ENCODE measurements at places on chromosomes 11 and 22.

DNA sequence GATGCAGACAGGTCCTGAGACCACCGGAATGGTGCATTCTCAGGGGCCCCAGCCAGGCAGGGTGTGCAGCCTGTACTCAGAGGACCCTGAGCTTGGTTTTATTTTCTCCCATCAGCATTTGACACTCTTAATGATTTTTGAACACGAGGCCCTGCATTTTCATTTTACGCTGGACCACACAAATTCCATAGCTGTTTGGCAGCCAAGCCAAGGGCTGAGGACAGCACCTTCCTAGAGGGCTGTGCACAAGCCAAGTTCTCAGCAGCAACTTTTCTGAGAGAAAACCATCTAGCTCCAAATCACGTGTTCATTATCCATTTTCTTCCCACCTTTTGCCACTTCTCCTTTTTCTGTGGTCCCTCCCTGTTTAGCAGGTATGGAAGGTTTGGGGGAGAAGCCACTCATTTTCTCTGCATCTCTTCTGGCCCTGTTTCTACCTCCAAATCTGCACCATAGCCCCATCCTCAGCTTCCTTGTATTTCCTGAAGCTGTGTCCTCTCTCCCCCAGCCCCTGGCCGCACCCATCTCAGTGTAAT, 60.4 kb downstream of the TRAF6 start:
- no peak for DNase-seq

GRCh38 chr11:128516886-128517285, 70.5 kb downstream of the ETS1 start:
- DNase-seq: no peak

GRCh38 chr11:66598993-66599392, 6.0 kb downstream of the CCS start:
- no peak for DNase-seq

- no peak for DNase-seq
Measured at GRCh38 chr11:66619080-66619554, 2.7 kb downstream of the RBM14 start.

DNA sequence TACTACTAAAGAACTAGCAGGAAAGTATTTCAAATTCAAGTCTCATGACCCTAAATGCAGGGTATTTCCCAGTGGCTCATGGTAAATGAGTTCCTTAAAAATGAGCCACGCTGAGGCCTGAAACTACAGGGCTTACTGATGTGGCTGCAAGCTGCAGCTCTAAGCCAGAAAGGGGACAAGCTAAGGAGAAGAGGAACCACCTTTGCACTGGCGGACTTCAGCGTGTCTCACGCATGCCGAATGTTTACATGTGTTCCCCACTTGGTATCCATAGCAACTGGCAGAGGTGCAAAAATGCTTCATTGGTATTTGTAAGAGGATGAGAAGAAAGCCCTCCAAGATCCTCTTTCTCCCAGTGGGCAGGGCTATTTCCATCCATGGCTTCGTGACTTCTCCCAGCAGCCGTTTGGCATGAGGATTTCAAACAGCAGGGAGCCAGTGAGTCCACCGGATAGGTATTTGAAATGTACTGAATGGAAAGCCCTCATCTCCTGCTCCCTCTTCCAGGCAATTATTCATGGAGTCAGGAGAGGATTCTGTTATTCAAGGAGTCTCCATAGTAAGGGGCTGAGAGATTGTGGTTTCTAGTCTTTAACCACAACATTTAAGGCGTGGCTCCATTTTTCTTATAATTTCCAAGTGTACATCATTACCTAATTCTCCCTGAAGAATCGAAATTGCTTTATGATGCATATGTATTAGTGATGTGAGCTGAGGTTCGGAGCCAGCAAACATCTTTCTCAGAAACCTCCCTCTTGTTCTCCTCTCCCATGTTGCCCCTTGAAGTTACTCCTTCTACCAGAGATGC, 55.3 kb upstream of the CD44 start:
- peak; percentile 36 for DNase-seq

DNA sequence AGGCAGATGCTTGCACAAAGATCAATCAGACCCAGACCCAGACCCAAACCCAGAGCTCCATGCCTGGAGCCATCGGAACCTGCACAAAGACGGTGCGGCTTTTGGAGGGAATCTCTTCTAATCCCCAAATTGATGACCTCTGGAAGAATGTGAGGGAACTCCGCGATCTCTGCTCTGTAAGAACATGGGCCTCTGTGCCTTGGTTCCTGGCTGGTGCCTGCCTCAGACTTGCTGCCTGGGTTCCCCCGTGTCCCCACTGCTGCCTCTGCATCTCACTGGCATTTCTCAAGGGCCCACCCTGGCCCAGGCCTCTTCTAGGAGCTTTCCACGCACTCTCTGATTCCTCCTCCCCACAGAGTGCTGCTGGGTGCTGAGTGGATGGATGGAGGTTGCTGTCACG, 1044.4 kb downstream of the TBC1D22A start:
- no peak for DNase-seq

DNA sequence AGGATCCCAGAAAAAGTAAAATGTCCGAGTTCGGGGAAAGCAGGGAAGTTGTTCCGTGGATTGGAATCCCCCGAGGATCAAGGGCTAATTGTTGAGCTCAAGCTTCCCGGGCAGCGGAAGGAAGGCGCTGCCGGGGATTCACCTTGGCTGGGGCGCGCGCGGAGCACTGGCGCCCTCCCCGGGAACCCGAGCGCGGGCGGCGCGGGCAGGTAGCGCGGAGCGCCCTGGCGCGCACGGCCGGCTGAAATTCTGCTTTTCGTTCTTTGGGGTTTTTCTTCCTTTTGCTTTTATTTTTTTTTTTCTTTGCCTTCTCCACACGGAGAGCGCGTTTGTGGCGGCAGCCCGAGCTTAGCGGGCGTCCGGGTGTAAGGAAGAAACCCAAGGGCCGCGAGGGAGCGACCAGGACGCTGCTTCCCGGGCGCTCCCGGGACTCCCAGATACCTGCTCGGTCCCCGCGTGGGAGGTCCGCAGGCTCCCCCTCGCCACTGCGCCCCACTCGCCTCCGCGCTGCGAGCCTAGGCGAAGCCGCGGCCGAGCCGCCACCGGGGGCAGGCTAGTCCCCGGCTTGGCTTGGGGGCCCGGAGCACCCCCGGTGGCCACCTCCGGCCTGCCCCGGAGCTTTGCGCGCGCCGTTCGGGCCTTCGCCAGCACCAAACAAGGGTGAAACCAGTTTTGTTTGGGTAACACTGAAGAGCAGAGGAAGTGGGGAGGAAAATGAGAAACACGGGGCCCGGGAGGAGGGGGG, 4.8 kb upstream of the IGF2 start:
- DNase-seq: no peak

DNA sequence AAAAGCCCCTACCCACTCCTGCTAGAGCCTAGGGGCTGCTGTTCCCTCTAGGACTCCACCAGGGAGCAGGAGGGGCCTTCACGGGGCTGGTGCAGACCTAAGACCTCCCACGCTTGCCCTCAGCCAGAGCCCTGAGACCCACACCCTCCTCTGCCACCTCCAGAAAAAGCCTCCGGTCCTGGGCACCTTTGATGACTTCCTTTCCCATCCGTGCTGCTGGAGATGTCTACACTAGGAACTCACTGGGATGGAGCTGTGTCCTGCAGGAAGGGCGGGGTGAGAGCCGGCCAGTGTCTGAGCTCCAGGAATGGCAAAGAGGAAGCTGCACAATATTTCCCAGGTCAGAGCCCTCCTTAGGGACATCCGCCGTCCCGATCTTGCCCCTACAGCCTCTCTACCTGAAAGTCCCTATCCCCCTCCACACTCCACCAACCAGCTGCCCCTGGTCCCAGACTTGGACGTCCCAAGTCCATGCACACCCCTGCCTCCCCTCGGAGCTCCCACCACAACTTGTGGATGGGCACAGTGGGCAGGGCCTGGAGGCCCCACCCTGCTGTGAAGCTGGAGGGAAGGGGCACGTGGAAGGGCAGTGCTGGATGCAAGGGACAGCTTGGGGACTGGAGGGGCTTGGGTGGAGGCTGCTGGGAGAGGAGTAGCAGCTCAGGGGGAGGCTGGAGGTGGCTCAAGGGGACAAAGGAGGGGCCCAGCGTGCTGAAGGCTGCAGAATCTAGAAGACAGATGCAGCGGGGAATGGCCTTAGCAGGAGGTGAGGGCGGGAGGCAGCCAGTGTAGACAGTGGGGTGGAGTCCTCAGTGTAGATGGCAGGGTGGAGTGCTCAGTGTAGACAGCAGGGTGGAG, 13.5 kb upstream of the LRP5 start:
- no peak for DNase-seq

- DNase-seq: no peak
Measured at GRCh38 chr11:696955-697491, 1.4 kb downstream of the TMEM80 start.

DNA sequence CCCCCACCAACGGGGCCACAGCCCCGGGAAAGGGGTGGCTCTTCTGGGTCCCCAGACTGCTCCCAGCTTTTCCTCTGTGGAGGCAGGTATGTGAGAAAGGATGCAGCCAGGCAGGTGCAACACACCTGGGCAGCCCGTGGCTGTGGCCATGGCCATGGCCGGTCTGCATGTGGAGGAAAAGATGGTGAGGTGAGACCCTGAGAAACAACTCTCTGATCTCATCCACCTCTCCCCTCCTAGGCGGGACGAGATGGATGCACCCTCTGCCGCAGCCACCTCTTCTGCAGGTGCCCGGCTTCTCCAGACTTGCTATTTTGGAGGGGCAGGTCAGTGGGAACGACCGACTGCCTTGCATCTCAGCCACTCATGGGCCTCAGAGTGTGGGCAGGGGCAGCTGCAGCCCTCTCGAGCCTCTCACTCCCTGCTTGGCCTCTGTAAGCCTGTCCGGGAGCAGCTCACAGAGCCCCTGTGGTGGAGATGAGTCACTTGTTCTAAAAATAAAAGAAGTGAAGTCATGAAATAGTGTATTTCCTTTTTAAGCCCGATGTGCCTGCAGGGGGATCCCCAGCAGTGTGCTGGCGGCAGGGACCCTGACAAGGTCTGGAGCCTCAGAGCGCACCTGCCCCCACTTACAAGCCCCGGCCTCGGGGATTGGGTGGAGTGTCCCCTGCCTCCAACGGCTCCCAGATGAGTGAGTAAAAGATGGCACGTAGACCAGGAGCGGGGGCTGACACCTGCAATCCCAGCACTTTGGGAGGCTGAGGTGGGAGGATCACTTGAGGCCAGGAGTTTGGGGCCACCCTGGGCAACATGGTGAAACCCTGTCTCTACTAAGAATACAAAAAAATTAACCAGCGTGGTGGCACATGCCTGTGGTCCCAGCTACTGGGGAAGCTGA, 10.7 kb downstream of the SMIM38 start:
- DNase-seq: peak; percentile 27

- no peak for DNase-seq
Measured at GRCh38 chr11:577611-577894, 1.3 kb downstream of the PHRF1 start.

Data from putamen (tissue), 1 donor.